ENCODE measurements at places on chromosomes 5 and 9.

- DNase-seq, result peak; percentile 85
Observed at GRCh38 chr5:95960667-95961616, 709 bp downstream of the ELL2 start.

GRCh38 chr9:110255463-110256379, 586 bp downstream of the TXN start:
- DNase-seq, result peak; percentile 79

GRCh38 chr5:55894135-55894534, 43.0 kb downstream of the IL31RA start:
- DNase-seq, result no peak

DNA sequence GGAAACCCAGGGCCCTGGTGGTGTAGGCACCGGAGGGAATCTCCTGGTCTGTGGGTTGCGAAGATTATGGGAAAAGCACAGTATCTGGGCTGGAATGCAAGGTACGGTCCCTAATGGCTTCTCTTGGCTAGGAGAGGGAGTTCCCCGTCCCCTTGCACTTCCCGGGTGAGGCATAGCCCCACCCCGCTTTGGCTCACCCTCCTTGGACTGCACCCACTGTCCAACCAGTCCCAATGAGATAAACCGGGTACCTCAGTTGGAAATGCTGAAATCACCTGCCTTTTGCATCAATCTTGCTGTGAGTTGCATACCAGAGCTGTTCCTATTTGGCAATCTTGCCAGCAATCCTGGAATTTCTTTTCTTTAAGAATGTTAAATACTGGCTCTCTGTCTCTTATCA, 1429.1 kb downstream of the MAT2B start:
- DNase-seq, result no peak

DNA sequence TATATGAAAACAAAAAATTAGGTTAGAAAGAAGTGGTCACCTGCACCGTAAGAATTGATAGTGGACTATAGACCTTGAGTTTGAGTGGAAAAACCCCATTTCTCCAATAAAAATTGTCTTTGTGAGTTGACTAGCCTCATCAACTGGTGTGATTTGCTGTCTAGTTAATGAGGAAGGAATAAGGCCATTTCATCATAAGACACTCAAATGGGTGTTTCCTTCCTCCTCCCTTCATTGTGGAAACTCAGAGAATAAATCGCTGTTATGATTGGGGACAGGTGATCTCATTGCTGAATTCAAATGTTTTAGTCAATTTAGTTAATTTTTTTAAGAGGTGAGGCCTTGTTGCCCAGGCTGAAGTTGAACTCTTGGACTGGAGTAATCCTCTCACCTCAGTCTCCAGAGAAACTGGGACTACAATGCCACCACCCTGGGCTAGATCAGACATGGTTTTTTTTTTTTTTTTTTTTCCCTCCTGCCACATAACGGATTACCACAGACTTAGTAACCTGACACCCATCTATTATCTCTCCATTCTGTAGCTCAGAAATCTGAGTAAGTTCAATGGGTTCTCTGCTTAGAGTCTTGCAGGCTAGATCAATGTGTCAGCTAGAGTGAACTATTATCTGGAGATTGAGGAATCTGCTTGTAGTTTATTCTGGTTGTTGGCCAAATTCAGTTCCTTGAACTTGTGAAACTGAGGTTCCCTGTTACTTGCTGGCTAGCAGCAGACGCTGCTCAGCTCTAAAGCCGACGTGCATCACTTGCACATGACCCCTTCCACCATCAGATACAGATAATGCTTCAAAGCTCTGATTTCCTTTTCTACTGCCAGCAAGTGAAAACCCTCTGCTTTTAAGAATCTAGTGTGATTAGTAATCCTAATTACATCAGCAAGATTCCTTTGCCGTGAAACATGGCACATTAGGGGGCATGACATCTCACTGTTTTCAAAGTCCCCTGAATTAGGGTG, 663.8 kb upstream of the CDH9 start:
- no peak for DNase-seq

DNA sequence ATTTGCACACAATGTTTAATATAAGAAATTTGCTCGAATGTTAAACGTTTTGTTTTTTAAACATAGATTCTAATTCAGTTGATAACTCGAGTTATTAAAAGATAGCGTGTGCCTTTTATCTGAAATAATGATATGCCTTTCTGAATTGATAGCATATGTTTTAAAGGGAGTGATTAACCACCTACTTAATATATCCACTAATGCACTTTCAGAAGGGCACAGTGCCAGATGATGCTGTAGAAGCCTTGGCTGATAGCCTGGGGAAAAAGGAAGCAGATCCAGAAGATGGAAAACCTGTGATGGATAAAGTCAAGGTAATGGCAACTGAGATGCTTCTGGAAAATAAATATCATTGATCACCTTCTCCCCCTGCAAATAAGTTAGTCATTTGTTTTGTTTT, 53.9 kb downstream of the ERAP1 start:
- DNase-seq, result no peak

DNA sequence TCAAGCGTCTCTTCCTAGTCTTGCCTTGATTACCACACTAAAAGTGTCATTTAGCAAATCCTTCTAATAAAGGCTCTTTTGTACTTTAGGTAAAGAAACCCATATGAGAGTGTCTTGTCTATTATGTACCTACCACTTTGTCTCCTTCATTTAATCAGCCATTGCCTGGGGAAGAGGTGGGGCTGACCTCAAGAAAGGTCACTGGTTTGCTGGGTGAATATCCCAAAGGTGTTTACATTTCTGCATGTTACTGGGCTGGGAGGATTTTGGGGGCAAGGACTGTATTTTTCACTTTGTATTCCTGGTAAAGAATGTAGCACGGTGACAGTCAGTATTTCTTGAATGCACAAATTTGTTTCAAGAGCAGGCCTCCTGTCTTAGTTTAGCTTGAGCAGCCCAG, 11.9 kb upstream of the RPS23 start:
- no peak for DNase-seq

DNA sequence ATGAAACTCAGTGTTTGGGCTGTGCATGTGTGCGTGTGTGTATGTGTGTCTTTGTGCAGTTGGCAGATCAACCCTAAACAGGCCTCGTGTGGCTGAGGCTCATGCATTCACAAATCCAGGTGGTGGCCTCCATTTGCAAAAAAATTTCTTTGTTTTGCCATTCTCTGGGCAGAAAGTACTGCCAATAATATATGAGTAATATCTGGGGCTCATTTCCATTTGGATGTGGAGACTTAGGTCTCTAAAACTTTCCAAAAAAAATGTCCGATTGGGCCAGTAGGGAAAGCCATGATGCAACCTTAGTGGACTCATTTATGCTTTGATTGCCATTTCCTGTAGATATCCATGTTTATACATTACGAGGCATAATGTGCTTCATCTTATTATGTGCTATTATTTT, 77.9 kb upstream of the RPS23 start:
- no peak for DNase-seq

DNA sequence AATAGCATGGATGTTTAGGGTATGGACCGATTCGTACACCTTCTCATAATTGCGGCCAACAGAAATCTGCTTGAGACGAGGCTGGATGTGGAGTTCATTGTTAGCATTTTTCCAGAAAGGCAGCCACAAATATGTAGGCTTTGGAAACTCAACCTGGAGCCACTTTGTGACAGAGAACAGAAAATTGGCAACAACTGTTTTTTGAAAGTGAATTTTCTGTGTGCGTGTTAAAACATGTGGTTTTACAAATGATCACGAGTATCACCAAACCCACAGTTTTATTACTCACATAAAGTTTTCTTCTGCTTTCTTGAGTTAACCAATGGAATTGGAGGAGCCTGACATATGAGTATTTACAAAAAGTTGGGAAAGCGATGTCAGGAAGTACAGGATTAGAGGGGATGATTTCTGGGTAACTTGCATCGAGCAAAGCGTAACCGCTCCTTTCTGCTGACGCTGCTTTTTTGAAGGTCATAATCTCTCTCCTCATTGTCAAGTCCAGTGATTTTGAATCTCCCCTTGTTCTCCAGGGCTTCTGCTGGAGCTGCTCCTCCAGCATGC, 138.5 kb upstream of the TAF11L2 start:
- no peak for DNase-seq

DNA sequence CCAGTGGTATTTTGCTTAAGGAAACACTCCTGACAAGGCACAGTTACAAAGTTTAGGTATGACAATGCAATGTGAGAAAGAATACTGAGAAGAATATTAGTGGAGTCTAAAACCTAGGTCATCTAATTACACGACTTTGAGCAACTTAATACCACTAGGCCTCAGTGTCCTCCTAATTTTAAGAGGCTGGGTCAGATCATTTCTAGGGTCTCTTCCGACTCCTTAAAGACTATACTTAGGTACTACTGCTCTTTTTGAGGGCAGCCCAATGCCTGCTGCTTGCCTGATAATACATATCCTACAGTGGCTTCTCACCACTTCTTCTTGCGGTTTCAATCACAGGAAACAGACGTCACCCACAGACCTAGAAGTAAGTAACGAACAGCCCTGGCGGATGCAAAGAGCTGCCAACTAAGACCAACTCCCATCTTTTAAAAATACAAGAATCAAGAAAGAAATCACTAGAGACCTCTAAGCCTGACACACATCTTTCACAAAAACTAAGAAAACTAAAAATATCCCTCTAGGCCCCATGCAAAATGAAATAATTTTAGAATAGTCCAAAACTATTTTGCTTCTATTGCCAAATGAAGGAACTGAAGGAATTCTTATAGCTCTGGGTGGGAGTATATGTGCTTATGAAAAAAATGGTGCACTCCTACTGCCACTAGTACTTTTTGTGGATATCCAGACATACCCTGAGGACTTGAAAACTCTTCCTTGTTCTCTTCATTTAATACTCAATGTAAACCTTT, 13.1 kb downstream of the DIAPH1 start:
- DNase-seq, result peak; percentile 71

DNA sequence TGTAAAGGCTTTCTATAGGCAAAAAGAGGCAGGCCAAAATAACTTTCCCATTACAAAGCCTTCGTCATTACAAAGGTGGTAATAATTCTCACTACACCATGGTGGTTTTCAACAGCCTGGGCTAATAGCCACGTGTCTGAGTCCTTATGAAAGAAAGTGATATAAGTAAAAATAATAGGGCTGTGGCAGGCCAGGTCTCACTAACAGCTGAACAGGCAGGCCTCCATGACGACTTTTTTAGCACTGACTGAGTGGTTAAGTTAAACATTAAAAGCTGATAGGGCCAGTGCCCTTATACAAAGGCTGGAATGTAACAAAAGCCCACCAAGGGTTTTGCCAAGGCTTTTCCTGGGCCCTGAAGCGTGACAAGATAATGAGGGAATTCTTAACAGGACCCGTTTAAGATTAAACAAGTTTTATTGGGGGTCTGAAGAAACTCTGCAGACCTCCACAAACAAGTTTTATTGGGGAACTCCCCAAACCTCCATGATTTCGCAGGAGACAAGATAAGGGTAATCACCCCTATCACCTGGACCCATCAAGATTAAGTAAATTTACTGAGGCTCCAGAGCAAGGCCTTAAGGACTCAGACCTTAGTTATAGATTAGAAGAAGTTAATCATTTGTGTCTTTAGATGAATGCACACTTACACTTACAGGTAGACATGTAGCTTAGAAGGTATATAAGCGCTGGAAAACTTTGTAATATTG, 412.9 kb downstream of the CHSY3 start:
- no peak for DNase-seq

GRCh38 chr5:137734962-137735554, 831 bp downstream of the KLHL3 start:
- peak; percentile 33 for DNase-seq

DNA sequence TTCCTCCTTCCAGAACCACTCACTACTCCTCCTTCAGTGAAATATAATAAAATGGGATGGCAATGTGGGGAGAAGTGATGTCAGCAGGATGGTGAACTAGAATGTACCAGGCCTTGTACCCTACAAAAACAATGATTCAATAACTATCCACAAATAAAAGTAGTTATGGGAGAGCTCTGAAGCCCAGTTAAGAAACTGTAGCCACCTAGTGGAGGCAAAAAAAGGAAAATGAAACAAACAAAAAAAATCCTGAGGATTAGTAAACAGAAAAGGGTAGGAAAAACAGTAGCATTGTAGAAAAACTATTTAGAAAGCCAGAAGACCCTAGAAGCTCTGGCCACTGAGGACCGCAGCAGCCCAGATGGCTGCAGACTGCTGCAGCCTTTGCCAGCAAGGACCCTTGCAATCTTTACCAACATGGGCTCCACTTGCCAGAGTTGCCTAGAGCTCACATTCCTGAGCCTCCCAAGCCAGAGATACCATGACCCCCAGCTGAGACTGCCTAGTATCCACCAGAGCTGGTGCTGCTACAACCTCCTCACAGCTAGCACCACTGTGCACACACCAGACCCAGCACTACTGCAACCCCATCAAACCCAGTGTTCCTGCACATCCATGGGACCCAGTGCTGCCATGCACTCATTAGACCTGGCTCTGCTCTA, 259.7 kb upstream of the MSX2 start:
- no peak for DNase-seq

DNA sequence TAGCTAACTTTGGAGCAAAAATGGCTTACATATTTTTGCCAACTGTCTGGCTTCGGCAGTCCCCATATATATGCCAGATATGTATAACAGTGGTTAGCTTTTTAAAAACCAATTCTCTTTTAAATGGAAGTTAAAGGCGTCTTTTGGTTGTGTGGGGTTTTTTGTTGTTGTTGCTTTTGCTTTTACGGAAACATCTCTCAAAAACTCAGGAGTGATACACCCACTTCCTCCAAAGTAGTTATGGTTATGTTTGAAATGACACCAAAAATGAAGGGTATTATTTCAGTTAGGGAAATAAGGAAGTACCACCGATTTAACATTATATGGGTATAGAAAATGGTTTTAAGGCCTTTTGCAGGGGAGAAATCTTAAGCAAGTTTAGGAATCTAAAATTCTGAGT, 2.3 kb downstream of the CNOT8 start:
- DNase-seq, result no peak

GRCh38 chr9:121650217-121651007, 1.0 kb upstream of the DAB2IP start:
- DNase-seq, result peak; percentile 47

DNA sequence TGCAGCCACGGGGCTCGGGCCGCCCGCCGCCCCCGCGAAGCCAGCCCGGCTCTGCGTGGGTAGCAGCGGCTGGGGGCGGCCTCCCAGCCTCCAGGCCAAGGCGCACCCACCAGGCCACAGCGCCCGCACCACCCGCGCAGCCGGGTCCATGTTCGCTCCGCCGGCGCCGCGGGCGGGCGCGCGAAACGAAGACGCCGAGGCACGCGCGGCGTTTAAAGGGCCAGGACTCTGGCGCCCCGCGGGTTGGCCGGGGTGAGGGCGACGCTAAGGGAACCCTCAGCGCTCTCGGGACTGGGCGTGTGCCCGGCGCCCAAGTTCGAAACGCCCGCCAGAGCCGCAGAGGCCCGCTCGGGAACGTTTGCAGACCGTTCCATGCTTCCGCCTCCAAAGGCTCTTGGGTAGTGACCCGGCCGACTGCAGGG, at the start of gene PTGES2:
PTGES2 (minus strand) TSS at position 162 of the 422 bp plus-strand sequence; CDS start at position 150, 12 bp downstream.
- peak; percentile 86 for DNase-seq

DNA sequence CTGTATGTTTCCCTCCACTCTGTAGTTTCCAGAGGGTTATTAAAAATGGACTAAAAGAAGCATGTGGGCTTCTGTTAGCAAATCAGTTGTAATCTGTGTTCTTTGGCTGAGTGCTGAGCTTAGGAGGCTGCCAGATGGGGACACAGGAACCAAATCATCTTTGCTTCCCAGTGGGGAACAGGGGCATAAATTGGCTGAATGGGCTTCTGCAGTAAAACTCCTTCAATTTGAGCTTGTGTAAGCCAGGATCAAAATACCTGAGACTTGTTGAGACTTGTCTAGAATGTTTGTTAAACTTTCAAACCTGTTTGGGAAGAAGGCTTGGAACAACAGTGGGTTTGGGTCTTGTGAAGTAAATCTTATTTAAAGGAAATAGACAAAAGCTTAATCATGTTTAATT, 32.2 kb upstream of the TNFAIP8 start:
- no peak for DNase-seq

GRCh38 chr5:137205231-137206027, 293.7 kb downstream of the SPOCK1 start:
- DNase-seq, result no peak

- peak; percentile 27 for DNase-seq
Observed at GRCh38 chr5:139565411-139566305, 4.5 kb downstream of the UBE2D2 start.
